NCI-H1048 (cell line): ENCODE measurements at places on chromosomes 1 and 21.
A peak's percentile ranks its signal among the peaks of the same experiment; 100 is the strongest.

- DNase-seq: no peak
Observed at GRCh38 chr21:41786509-41786987, 19.7 kb upstream of the RIPK4 start.

GRCh38 chr1:150561254-150561973 is 12.2 kb downstream of the ADAMTSL4 start:
- DNase-seq: peak; percentile 88

DNA sequence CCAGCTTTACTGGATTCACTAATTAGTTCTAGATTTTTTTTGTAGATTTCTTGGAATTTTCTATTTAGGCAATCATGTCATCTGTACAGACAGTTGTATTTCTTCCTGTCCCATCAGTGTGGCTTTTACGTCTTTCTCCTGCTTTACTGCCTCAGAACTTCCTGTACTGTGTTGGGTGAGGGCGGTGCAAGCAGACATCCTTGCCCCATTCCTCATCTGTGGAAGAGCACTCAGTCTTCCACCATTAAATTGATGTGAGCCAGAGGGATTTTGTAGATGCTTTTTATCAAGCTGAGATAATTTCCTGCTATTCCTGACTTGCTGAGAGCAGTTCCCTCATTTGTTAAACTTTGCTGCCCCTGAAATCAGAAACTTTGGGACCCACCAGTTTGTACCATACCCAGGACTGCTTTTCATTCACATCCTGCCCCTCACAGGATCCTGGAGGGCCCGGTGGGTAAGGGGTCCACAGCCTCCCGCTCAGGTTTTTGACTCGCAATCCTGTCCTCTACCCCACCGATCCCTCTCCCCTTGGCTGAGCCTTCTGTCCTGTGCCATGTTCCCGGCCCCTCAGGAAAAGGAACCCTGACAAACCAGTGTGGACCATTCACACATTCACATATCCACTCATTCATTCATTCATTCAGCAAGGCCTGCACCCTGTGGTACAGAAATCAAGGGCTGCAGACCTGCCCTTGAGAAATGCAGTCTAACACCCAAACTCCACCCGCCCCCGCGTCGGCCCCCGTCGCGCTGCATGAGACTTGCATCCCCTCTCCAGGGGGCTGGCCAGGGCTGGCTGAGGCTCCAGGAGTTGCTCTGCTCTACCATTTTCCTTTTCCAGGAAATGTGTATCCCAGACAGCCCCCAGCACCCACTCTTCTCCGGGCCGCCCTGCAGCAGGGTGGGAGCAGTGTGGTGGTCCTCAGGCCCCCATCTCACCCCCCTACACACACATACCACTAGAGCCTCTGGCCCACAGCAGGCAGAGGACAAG is 246.5 kb upstream of the VAMP3 start:
- no peak for DNase-seq

- no peak for DNase-seq
Observed at GRCh38 chr1:119316870-119317416, 51.6 kb upstream of the HAO2 start.

- DNase-seq: no peak
Observed at GRCh38 chr21:26555540-26556146, 17.4 kb downstream of the CYYR1 start.

DNA sequence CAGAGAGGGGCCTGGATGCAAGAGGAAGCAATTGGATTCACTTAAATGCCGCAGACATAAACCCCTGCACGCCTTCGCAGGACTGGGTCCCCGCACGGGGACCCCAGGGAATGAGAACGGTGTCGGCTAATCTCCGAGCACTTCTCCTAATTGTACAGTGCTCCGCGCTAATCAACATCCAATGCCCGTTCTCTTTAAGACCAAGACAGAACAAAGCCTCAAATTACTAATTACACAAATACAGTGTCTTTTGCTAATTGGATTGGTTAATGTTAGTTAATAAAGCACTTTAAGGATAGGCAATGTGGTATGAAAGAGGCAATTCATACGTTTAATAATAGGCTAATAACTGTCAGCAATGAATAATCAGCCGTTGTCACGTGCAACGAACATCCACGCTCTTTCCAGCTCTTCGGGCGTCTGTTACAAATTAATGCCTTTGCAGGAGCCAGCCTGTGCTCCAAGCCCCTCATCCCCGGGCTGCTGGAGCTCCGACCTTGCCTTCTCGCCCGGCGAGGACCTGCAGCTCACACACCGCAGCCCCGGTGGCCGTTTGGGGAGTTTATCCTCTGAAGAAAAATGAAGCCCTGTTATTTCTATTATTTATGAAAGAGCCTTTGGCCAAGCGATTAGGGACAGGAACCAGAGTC is 157.8 kb downstream of the PRDM16 start:
- no peak for DNase-seq

GRCh38 chr1:224108991-224109390 is 4.9 kb upstream of the FBXO28 start:
- no peak for DNase-seq

DNA sequence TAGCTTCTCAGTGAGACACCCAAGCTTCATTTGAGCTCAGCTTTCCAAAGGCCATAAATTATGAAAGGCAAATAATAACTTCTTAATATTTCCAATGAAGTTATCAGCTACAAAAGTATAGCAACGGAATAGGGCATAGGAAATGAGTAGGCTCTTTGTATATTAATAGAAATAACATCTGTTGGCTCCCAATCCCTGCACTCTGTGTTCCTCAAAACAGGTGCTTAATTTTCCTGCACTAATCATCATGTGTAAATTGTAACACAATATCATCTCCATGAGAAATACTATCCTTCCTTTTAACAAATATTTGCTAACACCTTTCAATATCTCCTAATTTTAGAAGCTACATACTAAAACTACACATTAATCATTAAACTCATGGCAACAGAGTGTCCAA is 19.2 kb upstream of the IFI44L start:
- no peak for DNase-seq

GRCh38 chr1:199038156-199038555 is 399.3 kb downstream of the PTPRC start:
- peak; percentile 32 for DNase-seq

GRCh38 chr1:233042834-233043233 is 92.4 kb downstream of the NTPCR start:
- DNase-seq: no peak

GRCh38 chr1:38269923-38270848 is 223.6 kb upstream of the POU3F1 start:
- DNase-seq: no peak

DNA sequence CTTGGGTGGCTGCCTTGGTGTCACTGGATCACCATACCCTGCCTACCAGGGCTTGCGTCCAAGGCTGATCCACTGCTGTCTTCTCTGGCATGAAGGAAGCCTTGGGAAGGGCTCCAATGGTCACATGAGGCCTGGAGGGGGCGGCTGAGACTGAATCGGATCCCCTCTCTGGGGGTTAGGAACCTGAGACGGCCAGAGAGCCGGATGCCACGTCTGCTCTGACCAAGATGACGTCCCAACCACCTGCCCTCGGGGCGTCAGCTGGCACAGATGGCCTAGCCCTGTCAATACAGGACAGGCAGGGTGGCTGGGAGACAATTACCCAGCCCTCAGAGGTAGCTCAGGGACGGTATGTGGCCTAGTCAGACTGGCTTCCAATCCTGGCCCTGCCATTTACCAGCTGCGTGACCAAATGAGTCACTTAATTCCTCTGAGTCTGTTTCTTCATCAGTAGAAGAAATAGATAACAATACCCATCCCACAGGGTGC is 5.4 kb downstream of the TRIM62 start:
- no peak for DNase-seq

DNA sequence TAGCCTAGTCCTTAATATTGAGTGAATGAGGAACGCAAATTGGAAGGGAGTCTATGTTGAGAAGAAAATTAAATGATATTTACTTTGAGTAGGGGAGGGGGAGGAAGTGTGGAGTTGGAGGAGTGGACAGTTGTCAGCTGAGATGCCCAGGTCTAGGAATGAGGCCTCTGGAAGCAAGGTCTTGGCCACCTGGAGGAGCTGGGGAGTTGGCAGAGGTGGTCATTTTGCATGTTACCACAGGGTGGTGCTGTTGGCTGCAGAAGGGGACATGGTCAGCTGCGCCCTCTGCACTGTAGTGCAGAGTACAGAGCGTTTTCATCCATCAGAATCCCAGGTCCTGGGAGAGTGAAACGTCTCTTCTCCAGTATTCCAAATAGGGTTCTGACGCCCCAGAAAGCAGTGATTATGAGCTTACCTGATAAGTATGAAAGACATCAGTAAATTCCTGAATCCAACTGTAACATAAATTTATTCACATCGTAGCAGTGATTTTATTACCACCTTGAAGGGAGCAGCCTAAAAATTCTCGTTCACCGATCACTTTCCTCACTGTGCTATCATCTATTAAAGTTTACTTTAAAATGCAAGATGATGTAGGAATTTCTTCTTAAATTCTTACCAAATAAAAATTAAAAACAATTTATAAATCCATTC is 13.8 kb downstream of the PARK7 start:
- DNase-seq: no peak

DNA sequence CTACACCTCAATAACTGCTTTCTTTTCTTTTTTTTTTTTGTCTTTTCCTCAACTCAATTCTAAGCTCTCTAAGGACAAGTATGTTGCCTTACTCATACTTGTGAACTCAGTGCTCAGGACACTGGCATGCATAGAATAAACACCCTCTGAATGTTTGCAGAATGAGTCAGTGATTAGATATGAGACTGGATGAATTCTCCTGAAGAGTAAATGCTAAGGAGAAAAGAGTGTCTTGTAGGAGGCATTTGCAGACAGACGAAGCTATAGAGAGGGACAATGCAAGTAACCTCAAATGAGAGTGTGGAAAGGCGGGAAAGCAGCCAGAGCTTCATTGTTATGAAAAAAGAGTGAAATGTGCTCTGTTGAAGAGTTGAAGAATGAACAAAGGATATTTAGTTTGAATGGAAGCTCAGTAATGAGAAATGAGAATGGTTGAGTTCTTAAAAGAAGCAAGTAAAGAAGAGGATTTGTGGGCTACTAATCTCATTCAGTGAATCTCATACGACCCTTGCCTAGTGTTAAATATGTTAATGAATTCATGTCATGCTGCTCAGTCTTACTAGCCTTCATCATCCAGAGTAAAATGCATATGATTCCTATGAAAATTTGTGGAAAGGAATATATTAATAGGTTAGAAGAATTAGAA is 166.1 kb upstream of the DPYD start:
- DNase-seq: no peak

- no peak for DNase-seq
Observed at GRCh38 chr1:151811181-151811580, 6.0 kb upstream of the LINGO4 start.

DNA sequence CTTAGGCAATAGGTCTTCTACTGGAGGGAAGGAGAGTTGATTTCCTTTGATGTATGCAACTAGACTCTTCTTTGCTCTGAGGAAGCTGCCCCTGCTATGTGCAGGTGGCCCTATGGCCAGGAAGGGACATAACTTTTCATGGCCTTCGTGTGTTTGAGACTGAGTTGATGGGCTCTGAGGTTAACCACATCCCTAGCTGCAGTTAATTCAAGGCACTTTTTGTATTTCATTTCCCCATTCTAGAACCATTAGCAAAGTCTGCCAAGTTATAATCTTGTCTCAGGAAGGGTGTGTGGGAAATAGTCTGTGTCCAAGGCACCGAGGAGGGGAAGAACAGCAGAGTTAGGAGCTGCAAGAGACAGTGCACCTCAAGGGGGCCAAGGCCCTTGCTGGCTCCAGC is 2.5 kb downstream of the FCRL4 start:
- DNase-seq: no peak

DNA sequence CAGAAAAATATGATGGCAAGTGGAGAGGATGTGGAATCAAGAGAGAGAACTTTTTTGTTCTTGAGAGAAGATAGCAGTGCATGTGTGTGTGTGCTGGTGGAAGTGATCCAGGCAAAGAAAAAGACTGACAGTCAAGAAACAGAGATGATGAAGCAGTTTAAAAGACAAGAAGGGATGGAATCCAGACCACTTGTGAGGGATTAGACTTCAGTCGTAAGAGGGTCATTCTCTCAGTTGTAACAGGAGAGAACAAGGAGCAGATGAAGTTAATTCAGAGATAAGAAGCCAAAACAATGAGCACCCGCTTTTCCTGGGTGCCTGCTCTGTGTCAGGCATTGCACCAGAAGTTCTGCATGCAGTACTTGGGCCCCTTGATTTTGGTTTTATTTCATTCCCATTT is 76.6 kb downstream of the RNF220 start:
- DNase-seq: no peak

DNA sequence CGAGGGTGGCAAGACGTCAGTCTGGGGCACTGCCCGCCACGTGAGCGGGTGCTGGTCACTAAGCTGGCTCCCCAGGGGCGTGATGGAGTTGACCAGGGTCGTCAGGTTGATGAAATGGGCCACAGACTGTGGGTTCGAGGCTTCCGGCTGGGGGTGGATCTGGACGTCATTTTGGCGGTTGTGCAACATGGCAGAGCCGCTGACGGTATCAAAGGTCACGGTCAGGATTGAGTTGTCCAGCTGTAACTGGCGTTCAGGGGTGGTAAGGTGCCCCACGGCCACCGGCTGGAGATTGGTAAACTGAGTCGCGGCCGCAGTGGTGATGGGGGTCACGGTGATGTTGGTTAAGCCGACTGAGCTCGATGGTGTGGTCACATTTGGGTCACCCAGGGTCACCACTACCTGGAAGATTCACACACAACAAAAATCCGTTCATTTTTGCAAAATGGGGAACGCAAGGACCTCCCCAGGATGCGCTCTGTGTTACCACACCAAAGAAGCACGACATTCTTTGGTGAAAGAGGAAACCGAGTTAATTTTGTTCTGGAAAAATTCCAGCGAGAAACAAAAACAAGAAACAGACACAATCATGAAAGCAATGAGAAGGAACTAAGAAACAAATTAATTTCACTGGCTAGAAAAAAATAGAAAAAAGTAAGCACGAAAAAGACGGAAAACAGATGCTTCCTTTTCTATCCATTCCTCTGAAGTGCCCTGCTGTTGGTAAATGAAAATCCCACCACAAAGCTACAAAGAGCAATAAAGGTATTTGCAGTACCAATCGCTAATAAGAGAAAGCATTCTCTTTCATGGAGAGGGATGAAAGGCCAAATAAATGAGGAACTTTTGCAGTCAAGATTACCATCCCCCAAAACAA is 34.7 kb upstream of the RIPK4 start:
- DNase-seq: no peak

DNA sequence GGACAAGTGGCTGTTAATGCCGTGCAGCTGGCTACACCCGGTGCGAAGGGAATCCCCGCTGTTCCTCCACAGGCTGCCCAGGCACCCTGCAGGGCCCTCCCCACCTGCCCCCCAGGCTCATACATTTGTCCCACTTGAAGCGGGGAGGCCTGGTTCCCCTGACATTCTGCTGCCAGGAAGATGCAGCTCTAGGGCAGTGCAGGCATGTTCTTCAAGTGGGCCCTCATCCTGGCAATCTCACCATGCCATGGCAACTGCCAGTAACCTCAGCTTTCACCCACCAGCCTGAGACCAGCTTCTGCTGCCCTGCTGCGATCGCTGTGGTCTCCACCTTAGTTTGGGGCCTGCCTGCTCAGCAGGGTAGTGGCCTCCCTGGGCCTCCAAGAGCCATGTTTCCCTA is 151.9 kb upstream of the COL6A1 start:
- no peak for DNase-seq
